ENCODE measurements at places on chromosomes 2 and 18.

DNA sequence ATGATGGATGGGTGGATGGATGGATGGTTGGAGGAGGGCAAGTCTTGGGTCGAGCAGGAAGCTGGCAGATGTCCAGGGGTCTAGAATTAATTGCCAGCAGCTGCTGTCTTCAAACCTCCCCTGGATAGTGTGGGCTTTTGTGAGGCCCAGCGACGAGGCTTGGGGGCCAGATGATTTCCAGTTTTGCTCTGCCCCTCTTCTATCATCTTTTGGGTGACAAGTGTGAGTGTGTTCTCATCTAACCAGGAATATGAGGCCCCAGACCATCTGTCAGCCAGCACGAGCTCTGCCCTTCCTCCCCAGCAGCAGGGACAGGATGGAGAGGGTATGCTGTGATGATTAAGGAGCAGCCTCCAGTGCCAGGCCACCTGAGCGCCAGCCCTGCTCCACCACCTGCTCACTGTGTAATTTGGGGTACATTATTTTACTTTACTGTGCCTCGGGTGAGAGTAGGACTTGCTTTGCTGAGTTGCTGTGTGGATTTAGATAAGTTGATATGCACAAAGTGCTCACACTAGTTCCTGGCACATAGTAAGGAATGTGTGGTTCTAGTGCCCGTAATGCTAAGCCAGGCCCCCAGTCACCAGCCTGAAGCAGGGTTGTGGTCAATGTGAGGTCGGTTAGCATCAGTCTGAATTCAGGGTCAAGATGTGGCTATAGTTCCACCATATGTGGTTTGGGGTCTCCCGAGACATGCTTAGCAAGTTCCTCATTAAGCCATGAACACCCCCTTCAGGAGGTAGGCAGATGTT lies 251.1 kb downstream of the CYP26B1 start:
- no peak for DNase-seq

DNA sequence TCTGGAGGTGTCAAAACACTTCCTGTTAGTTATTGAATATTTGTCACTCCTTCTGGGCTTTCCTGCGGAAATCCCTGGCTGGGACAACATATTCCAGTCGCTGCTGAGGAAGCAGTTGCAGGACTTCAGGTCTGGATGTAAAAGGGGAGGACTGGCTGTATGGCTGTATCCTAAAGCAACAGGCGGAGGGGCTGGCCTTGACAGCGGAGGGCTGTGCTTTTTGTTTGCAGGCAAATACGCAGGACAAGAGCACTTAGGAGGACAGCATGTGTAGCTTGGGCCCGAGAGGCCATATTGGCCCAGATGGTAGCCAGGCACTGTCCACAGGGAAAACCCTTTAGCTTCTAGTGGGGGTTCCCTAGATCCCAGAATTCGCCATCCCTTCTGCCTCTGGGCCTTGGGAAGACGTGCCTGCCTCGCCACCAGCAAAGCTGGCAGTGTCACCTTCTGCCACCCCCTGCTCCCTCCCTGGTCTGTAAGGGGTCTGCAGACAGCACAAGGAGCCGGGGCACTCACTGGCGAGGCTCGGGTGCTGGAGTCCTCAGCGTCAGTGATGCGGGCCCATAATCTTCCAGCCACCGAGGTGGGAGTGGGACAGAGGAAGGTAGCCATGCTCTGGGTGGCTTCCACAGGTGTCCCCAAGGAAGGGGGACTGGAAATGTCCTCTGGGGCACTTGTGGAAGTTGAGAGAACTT lies 6.7 kb downstream of the NPPC start:
- DNase-seq: no peak

DNA sequence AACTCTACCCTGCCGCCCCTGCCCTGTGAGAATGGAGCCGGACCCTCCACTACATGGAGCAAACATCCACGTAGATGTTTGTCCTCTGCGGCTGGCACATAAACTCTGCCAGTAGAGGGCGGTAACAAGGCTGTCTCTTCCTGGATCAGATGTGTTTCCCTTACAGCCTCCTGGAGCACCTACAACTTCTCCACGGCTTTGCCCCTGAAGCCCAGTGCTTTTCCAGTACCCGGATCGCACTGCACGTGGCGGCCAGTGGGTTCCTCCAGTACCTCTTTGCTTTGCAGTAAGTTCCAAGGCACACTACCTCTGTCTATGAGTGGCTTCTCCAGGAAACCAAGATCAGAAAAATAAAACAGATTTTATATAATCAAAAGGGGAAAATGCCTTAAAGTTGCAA lies 651.3 kb downstream of the DCDC2C start:
- no peak for DNase-seq

DNA sequence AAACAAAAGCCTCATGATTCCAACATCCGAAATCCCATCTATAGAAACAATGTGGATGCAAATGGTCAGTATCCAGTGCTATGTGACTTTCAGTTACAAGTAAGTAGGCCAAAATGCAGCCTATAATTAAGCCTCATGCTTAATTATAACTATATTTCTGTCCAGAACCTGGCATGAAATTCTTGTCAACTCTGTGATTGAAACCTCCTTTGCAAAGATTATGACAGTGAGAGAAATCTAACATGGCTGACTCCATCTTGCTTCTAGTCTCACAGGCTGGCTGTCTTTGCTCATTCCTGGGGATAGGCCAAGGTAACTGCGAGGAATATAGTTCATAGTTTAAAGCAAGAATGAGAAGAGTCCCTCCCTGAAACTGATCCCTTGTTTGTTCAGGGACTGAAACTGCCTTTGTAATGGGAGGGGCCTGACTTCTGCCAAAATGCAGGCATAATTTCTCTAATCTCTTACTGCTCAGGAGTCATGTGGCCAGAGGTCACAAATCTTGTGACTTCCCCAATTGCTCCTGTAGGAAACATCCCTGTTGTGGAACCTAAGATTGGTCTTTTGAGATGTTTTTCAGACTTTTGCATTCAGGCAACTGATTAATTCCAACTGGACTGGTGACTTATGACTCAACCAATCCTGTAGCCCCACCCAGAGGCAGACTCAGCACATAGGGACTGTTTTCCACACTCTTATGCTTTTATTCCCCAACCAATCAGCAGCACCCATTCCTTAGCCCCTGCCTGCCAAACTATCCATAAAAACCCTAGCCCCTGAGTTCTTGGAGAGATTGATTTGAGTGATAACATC lies 84.5 kb upstream of the TLK1 start:
- DNase-seq: no peak

GRCh38 chr2:240238786-240239185 lies 98.3 kb upstream of the OTOS start:
- no peak for DNase-seq

GRCh38 chr18:45521777-45522176 lies 93.5 kb upstream of the SLC14A2 start:
- no peak for DNase-seq

Measured in activated CD4-positive, alpha-beta T cell treated with anti-CD3 and anti-CD28 coated beads, Interleukin-2, amount 50 U/mL, for 1 hour (primary cell).